Activated naive CD8-positive, alpha-beta T cell treated with anti-CD3 and anti-CD28 coated beads, Interleukin-2, amount 10 ng/mL, durations not matched to agents 7 days and 5 days (primary cell): ENCODE measurements at places on chromosomes 2 and 18. TPM values are rescaled to one million over a fixed set of nuclear protein-coding genes. Genes with fewer than 3 reads are reported as not detected.

DNA sequence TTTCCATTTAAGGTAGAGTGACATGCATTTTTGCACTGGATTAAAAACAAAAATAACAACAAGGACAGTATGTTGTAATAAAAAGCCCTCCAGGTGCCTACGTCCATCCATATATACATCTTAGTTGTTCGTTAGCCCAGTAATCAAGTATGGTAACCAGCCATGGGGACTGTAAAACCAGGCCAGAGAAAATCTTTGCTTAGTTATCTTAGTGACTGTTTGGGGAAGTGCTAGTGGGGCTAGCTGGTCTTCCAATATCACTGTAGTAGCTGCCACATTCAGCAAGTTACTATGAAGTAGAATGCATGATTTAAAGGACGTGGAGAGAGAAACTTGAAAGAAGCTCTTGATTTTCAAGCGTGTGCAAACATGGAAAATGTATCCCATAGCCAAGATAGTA is 95.9 kb upstream of the STON1 start:
- DNase-seq: no peak
- H3K27ac ChIP-seq: no peak overlapping the region
- peaks cover 2% of the 10 kb centered on the region for H3K4me1 ChIP-seq
- peaks cover 2% of the 10 kb centered on the region for H3K27me3 ChIP-seq
- no peaks in the 10 kb centered on the region for H3K36me3 ChIP-seq

DNA sequence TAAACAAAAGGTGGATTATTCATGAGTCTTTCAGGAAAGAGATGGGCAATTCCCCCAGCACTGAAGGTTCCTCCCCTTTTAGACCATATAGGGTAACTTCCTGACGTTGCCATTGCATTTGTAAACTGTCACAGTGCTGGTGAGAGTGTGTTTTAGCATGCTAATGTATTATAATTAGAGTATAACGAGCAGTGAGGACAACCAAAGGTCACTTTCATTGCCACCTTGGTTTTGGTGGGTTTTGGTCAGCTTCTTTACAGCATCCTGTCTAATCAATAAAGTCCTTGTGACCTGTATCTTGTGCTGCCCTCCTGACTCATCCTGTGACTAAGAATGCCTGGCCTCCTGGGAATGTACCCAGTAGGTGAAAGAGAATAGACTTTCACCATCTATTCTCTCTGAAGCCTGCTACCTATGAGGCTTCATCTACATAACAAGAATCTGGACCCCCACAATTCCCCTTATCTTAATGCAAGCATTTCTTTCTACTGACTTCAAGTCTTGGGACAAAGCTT is 148.7 kb downstream of the CABLES1 start:
- H3K36me3 ChIP-seq: no peaks in the 10 kb centered on the region
- no peak overlapping the region for H3K4me3 ChIP-seq
- no peaks in the 10 kb centered on the region for H3K27me3 ChIP-seq
- H3K4me1 ChIP-seq: peaks cover 6% of the 10 kb centered on the region

DNA sequence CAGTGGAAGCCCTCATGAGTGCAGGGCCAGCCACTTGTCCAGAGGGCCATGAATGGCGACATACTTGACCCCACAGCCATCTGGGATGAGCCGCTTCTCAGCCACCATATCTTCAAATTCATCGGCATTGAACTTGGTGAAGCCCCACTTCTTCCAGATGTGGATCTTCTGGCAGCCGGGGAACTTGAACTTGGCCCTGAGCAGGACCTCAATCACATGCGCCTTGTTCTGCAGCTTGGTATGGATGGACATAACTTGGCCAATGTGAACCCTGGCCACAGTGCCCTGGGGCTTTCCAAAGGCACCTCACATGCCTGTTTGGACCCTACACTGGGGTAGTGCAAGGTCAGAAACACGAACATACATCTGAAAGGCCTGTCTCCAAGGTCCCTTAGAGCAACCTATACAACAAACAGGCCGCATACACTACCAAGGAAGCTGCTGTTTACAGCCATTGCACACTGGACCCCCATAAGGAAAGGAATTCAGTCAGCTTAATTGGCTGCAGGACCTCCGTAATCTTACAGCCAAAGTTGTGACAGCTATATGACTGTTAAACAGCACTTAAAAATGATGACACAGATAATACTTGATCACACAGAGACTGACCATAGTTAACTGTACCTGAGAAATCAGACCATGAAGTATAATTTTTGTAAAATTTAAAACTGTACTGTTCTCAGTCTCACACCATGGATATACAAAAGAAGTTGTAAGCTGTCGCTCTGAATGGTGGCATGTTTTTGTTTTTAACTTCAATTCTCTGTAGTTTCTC is 53.8 kb downstream of the USP34 start:
- H3K4me3 ChIP-seq: no peak overlapping the region
- peaks cover 30% of the 10 kb centered on the region for H3K4me1 ChIP-seq

DNA sequence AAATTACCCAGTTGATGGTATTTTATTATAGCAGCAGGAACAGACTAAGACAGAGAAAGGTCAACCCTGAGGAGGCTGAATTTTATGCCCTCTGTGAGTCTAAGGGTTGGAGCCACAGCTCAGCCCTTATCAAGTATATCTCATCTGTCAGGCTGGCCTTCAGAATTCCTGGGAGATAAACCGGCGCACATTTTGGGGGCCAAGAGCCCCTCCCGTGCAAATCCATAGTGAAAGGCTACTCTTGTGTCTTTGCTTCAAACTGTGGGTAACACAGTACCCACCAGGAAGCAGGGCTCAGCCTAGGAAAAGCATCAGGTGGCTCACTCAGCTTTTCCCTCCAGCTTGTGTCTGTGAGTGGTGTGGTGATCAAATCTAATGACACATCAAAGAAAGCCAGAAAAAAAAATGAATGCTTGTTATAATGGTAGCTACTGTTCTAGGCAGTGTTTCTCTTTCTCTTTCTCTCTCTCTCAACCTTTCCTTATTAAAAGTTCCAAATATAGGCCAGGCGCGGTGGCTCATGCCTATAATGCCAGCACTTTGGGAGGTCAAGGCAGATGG is 25.0 kb upstream of the ASXL2 start:
- peaks cover 13% of the 10 kb centered on the region for H3K27me3 ChIP-seq
- H3K36me3 ChIP-seq: no peaks in the 10 kb centered on the region
- no peak overlapping the region for H3K27ac ChIP-seq
- no peak for DNase-seq

DNA sequence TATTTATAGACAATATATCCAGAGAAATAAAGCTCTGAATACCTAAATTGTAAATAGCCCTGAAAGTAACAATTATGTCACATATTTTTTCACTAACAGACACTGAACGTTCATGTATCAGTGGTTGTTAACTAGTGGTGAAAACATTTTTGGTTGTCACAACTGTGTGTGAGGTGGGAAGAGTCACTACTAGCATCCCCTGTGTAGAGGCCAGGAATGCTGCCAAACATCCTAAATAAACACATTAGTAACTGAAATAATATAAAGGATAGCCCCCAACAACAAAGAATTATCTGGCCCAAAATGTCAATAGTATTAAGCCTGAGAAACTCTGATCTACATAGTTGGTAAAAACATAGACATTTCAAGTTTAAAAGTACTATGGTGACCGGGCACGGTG is 64.5 kb downstream of the ROCK1 start:
- H3K27ac ChIP-seq: no peak overlapping the region
- no peak for DNase-seq
- no peaks in the 10 kb centered on the region for H3K27me3 ChIP-seq
- peaks cover 16% of the 10 kb centered on the region for H3K4me1 ChIP-seq
- no peak overlapping the region for H3K4me3 ChIP-seq
- H3K36me3 ChIP-seq: peaks cover 25% of the 10 kb centered on the region

DNA sequence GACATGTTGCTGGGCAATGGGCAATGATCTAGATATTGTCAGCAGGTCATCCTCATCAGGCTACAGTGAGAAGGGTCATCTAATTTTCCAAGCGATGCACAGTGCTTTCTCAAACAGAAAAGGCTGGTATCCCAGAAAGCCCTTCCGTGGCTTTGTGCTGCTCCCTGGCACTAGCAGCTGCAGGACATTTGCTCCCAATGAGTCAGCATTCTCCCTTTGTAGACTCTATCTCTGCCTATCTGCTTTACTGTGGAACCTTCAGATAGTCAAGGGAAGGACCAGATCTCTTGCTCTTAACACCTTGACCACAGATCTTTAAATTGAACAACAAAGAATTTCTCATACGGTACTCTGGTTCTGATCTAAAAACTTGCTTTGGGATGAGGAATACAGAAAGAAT is 101.4 kb downstream of the CDH2 start:
- DNase-seq: no peak
- no peaks in the 10 kb centered on the region for H3K27me3 ChIP-seq
- H3K4me1 ChIP-seq: no peaks in the 10 kb centered on the region
- no peak overlapping the region for H3K4me3 ChIP-seq
- H3K36me3 ChIP-seq: no peaks in the 10 kb centered on the region

The RGPD4 gene
- total RNA-seq: 0.61 TPM
